Inflammatory macrophage treated with lipopolysaccharide for 1 hour (primary cell): ENCODE measurements at places on chromosomes 2 and 18.
A peak's percentile ranks its signal among the peaks of the same experiment; 100 is the strongest.

- DNase-seq, result no peak
Measured at GRCh38 chr2:1818404-1818803, 74.1 kb upstream of the PXDN start.

DNA sequence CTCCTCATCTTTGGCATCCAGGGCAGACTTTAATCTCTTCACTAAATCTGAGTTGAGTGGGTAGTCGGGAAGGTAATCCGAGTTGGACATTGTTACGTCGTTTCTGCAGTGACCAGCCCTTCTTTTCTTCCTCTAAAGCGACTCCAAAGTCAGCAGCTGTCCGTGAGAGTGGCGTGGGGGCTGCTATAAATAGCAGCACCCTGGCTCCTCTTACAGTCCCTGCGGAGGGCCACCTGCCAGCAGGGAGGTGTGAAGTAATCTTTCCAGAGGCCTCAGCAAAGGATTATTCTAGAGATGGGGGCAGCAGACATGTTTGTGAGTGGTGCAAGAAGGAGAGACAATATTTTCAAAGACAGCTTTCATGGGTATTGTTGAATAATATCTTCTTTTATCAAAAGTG lies at the start of gene ASB18:
Gene ASB18 (minus strand): TSS at position 151 of the 400 bp plus-strand sequence. CDS start 61 bp downstream, at position 90.
- DNase-seq, result no peak

DNA sequence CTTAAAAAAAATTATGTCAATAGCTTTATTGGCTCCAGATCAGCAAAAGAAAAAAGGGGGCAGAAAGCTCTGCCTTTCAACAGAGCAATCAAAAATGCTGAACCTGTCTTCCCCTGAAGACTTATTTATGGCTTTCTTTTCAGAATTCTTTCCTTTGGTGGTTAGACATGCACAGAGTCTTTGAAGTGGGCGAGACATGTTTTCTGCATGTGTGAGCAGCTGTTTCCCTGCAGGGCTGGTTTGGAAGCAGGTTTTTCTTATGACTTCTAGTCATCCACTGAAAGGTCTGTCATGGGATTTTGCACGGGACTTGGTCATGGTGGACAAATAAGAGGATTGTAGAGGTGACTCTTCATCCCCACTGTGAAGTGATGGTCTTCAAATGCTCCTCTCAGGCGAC lies 160.3 kb downstream of the VAPA start:
- DNase-seq, result no peak

DNA sequence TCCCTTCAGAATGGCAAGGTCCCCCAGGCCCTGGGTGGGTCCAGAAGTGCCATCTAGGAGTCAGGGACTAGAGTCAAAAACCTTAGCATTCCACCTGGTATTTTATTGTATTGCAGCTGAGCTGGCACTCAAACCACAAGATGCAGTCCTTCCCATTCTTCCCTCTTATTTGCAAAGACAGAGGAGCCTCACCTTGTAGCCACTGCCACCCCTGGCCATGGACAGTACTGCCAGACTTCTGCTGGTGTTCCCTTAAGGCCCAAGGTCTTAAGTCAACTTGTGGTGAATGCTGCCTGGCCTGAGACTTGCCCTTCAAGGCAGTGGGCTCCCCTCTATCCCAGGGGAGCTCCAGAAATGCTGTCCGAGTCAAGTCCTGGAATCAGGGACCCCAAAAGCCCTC lies 6.9 kb downstream of the UGT1A10 start:
- no peak for DNase-seq

- no peak for DNase-seq
Measured at GRCh38 chr2:15681089-15681885, 89.6 kb downstream of the DDX1 start.

DNA sequence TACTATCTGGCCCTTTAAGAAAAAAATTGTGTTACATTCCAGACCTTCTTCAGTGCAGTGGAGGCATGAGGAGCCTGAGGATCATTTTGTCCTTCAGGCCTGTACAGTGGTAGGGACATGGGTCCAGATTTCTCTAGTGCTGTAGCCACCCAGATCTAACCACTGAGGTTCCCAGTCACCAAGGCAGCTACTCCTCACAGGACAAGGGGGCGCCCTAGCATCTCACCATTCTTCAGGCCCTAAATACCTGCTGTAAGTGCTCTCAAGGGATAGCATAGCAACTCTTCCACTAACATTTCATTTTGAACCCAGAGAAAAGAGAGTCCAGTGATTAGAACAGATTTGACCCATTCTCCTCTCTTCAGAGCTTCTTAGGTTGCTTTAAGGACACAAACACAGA lies 1533.0 kb downstream of the LRP1B start:
- no peak for DNase-seq

- DNase-seq, result peak; percentile 28
Measured at GRCh38 chr2:40507432-40507831, 55.5 kb upstream of the SLC8A1 start.

DNA sequence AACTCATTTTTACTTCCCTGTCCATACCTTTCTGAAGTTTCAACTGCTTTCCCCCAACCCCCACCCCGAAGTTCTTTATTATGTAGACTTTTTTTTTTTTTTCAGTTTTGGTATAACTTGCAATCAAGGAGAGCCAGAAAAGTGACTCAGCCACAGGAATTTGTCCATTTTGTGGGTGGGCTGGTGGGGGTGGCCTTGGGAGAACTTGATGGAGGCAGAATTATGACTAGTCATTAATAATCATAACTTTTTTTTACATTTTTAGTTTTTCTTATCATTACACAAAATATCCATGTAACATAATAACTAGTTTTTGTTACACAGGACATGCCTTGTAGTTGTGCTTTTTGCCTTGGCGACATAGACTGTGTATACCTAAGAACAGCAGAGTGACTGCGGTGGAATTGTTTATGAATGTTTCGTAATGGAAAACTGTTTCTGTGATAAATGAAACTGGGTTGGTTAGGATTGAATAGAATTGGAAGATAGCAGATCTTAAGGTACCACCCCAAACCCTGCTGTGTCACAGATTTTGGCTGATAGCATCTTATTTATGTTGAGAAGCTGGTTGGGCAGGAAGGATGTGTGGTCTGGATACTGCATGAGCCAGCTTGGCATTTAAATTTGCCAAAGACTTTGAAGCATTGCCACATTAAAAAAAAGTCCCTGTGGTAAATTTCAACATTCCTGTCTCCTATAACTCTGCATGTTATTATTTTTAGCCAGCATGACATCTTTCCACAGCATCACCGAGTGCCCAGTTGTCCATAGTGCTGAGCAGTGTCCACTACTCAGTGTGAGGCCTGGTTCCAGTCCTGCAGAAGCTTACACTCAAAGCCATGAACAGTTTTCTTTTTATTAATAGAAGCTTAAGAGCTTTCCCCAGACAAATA lies 30.7 kb downstream of the LYPD6B start:
- peak; percentile 62 for DNase-seq

- DNase-seq, result no peak
Measured at GRCh38 chr2:216475767-216476166, 22.9 kb upstream of the RPL37A start.

- peak; percentile 9 for DNase-seq
Measured at GRCh38 chr18:74396171-74397169, 60.6 kb downstream of the DIPK1C start.

DNA sequence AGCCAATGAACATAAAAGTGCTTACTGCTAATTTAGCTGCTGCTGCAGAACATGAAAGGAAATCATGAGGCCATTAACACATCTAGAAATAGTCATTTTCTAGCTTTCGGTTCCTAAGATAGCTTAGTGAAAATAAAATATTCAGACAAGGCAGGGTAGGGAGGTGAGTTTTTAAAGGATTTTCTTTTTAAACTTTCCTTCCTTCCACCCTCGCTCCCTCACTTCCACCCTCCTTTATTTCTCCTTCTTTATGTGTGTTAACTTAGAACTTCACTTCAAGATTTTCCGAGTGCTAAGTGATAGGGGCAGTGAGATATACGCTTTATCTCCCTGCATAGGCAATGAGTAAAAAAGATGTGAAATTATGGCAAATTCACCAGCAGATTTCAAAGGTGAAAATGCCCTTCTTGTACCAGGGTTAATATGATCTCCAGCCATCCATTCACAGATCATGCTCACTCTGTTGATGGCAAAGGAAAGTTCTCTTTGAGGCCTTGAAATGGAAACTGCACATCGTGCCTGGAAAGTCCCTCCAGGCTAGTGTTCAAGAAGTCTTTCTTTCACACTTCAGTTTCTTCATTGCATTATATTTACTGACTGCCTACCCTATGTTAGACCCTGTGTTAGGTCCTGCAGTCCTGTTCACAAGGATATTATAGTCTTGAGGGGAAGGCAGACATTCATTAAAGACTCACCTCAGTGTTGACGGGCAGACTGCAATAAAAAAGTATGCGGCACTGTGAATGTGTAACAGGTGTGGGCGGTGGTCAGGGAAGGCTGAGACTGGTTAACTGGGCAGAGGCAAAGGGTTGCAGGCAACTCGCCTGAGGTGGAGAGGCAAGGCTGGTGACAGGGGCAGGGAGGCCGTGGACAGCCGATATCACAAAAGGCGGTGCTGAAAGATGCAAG lies 200.8 kb downstream of the PLCL1 start:
- DNase-seq, result no peak

DNA sequence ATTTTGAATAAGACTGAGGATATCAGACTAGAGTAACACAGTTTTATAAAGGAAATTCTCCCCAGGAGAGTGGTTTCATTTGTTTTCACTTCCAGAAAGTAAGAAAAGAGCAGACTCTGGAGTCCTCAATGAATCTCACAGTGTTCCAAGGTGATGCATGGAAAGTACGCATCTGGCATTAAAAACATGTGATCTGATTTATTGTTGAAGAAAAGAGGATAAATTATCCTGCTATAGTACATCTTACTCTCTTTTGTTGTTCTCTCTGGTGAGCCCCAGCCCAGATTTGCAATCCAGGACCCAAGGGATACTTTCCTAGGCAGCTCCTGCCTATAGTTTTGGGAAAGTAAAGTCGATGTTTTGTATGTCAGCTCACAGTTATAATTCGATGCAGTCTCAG lies 285.9 kb downstream of the CTNNA2 start:
- DNase-seq, result no peak

GRCh38 chr2:75320898-75321598 lies 121.7 kb upstream of the TACR1 start:
- no peak for DNase-seq

- no peak for DNase-seq
Measured at GRCh38 chr18:32906506-32907310, 133.9 kb upstream of the KLHL14 start.

- DNase-seq, result no peak
Measured at GRCh38 chr2:30847329-30847728, 40.1 kb upstream of the CAPN13 start.

- DNase-seq, result no peak
Measured at GRCh38 chr2:233006648-233007047, 6.4 kb downstream of the NGEF start.

DNA sequence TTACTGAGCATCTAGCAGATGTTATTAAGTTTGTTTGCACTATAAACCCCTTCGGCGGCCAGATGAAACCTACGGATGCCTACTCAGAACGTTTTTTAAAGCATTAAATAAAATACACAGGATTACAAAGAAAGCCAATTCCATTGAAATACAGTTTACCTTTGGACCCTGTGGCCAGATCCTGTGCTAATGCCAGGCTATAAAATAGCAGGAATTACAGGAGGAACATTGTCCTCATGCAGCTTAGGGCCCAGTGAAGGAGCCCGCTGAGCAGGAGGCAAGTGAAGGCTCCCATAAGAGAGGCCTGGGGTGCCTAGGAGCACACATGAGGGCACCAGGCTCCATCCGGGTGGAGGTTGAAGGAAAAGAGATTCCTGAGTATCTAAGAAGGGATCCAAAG lies 310.4 kb downstream of the MTX2 start:
- DNase-seq, result no peak

GRCh38 chr2:200738590-200738989 lies 73.1 kb upstream of the BZW1 start:
- no peak for DNase-seq

DNA sequence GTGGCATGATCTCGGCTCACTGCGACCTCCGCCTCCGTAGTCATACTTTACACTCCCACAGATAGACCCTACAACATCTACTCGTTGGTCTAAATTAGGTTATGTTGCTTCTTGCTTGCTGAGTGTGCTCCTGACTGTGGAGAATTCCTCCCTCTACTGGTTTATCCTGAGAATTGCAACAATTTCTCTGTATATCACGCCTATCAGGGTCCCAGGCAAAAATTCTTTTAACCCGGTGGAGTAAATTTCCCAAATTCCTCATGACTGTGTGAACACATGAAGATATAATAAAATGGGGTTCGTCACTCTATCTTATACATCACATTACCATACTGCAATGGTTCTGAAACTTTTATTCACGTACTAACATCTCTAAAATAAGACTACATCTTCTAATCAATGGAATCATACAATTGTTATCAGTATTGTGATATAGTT lies 156.7 kb downstream of the EVA1A start:
- peak; percentile 63 for DNase-seq

- no peak for DNase-seq
Measured at GRCh38 chr2:25373269-25373981, 31.7 kb upstream of the DNMT3A start.

DNA sequence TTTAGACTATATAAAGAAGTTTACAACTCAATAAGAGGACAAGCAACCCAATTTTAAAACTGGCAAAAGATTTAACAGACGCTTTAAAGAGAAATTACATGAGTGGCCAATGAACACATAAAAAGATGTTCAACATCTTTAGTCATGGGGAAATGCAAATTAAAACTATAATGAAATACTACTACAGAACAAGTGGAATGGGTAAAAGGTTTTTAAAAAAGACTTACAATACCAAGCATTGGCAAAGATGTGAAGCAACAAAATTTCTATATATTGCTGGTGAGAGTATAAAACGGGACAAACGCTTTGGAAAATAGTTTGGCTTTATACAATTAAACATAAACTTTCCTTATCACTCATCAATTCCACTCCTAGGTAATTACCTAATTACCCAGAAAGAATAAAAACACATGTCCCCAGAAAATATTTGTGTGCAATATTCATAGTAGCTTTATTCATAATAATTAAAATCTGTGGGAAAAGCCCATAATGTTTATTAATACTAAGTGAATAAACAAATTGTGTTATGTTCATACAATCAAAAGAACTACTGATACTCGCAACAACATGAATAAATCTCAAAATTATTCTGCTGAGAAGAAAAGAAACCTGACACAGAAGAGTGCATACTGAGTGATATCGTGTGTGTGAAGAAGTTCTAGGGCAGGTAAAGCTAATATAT lies 76.7 kb upstream of the MYCN start:
- no peak for DNase-seq

- no peak for DNase-seq
Measured at GRCh38 chr2:129934044-129934822, 45.2 kb upstream of the RAB6C start.

DNA sequence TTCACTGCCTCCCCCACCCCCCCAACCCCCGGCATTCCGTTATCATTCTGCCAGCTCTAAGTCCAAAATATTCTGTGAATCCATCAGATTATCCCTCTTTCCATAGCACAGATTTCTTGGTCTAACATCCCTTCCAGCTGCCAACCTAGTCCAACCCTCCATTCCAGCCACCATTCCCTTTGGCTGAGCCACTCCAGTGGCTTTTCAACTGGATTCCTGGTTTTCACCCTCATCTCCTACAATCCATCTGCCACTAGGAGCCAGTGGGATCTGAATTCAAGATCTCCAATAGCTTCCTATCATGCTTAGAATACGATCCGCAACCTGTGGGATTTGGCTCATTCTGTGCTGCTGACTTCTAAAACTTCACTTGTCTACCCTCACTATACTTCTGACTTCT lies 1.2 kb downstream of the DAW1 start:
- DNase-seq, result no peak
